ENCODE measurements at places on chromosomes 5 and 9.

DNA sequence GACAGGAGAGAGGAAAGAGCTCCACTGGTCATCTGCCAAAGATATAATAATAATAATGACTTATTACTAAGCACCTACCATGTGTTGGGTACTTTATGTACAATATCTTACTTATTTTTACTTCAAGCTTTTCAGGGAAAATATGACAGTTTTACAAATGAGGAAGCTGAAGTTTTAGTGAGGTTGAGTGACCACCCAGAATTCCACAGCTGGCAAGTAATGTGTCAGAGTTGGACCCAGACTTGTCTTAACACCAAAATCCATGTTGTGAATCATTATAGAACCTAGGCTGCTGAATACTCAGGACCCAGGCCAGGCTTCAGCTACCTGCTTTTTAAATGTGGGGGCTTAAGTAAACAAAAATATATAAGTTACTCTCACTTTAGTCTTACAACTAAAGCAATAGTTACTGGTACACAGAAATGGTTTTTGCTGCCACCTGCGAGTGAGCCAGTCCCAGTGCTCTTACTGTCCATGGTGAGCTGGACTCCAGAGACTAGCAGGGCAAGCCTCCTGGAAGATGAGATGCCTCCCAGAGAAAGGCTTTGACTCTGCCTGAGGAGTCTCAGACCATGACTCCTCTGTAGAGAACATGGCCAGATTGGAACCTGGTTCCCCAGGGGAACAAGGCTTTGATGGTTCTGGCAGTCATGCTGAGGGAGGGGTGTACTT lies 29.9 kb downstream of the RUSC2 start:
- no peak for DNase-seq

- no peak for DNase-seq
Measured at GRCh38 chr9:133631111-133631510, 5.1 kb upstream of the DBH start.

- no peak for DNase-seq
Measured at GRCh38 chr5:135130261-135131215, 96.5 kb upstream of the PITX1 start.

DNA sequence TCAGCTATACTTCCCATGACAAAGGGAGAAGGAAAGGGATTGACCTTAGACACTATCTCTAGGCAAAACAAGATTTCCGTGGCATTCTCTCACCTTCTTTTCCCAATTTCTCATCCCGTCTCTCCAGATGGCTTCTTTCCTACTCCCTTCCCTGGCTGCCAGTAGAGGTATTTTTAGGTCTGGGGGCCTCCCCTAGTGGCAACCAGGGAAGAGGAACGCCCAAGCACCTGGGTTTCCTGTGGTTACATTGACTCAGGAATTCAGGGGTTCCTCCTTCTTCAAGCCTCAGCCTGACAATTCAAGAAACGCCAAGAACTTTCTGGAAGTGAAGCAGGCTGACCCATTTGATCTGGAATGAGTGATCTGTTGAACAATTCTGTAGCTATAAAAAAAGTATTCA lies 111.5 kb upstream of the OSMR start:
- no peak for DNase-seq

DNA sequence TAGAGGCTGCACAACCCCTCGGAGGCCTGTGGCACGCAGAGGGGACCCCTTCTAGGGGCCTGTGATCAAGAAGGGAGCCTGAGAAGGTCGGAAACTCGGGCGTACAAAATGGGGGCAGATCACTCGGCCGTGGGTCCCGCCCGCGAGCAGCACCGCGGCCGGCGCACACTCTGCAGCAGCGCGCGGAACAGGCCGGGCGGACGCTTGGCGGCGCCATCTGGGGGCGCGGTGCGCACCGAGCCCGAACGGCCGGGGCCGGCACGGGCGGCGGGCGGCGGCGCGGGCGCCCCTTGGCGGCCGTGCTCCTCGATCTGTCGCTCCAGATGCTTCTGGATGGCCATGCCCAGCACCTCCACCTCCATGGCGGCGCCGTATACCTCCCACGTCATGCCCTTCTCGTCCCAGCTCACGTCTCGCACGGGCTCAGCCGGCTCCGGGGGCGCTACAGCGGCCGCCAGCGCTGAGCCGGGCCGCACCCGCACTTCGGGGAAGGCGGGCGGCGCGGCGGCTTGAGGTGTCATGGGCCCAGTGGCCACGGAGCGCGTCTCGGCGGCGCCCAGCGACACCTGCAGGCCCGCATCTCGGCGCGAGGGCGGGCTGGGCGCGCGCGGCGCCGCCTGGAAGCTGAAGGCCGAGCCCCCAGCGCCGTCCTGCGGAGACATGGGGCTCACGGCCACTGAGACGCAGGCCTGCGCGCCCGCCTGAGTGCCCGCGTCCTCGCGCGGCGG lies 13.1 kb downstream of the GPRIN1 start:
- peak; percentile 42 for DNase-seq

Data from stimulated activated CD4-positive, alpha-beta T cell treated with anti-CD3 and anti-CD28 coated beads, Interleukin-12 subunit alpha, Interleukin-12 subunit beta, amount 100 ng/mL, for 48 hours (primary cell).